ENCODE measurements at places on chromosomes 5 and 9. TPM values are rescaled to one million over a fixed set of nuclear protein-coding genes. Genes with fewer than 3 reads are reported as not detected.

FBXO10 gene
- total RNA-seq = 3.6 TPM

DNA sequence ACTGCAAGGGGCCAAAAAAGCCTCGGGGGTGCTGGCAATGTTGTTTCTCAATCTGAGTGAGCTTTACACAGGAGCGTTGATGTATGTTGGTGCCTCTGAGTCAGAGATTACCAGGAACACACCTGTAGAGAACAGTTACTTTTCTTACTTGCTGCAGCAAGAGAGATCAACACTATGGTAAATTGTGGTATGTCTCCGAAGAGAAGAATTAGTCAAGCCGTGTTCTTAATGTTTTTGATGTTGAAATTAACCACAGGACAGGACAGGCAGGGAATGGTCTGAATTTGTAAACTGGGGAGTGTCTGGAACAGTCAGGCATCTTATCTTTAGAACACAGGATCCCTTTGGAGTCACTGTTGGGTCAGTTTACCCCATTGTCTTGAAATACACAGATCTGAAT lies 285.7 kb downstream of the DNAH5 start:
- H3K27me3 ChIP-seq = no peaks in the 10 kb centered on the region
- no peak for DNase-seq
- H3K36me3 ChIP-seq = no peaks in the 10 kb centered on the region
- H3K4me1 ChIP-seq = no peaks in the 10 kb centered on the region
- H3K4me3 ChIP-seq = no peak overlapping the region

HAPLN1 gene
- total RNA-seq = not detected

DMRT3 gene
- not detected for total RNA-seq
